HTR-8/SVneo (cell line): ENCODE measurements at places on chromosomes 16 and 17.

DNA sequence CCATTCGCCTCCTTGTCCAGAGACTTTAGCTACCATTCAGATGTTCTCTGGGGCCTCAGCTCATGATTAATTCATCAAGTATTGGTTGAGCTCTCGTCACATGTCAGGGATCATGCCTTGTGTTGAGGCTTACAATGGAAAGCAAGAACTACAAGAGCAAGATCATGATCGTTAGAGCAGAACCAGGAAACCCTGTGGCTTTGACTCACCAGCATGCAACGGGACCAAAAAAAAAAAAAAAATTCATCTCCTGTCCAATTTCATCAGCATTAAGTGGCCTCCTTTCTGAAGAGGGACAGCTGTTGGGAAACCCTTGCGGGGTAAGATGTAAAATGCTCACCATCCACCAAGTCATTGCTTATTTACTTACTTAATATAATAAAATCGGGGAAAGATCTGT lies 12.1 kb upstream of the USP10 start:
- no peak for DNase-seq

GRCh38 chr17:35778641-35779196 lies 16.7 kb downstream of the MMP28 start:
- no peak for DNase-seq

DNA sequence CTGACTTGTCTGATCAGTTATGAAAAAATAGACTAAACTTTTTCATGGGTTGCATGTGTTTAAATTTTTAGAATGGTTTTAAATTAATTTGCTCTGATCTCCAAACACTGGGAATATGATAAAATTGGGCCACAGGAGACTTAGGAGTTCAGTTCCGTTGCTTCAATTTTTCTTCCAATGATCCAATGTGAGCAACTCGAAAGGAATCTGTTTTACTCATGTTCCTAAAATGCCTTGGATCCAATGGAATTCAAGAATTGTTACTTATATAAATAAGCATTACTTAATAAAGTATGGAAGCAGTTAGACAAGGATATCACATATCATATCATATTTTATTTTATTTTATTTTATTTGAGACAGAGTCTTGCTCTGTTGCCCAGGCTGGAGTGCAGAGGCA lies 56.0 kb upstream of the NACA2 start:
- peak; percentile 35 for DNase-seq

- no peak for DNase-seq
These were observed 256.6 kb upstream of the KCNJ16 start for GRCh38 chr17:69818467-69818866.
